Fibroblast of villous mesenchyme (primary cell): ENCODE measurements at places on chromosomes 1 and 21. TPM values are rescaled to one million over a fixed set of nuclear protein-coding genes. Genes with fewer than 3 reads are reported as not detected.
A peak's percentile ranks its signal among the peaks of the same experiment; 100 is the strongest.

DNA sequence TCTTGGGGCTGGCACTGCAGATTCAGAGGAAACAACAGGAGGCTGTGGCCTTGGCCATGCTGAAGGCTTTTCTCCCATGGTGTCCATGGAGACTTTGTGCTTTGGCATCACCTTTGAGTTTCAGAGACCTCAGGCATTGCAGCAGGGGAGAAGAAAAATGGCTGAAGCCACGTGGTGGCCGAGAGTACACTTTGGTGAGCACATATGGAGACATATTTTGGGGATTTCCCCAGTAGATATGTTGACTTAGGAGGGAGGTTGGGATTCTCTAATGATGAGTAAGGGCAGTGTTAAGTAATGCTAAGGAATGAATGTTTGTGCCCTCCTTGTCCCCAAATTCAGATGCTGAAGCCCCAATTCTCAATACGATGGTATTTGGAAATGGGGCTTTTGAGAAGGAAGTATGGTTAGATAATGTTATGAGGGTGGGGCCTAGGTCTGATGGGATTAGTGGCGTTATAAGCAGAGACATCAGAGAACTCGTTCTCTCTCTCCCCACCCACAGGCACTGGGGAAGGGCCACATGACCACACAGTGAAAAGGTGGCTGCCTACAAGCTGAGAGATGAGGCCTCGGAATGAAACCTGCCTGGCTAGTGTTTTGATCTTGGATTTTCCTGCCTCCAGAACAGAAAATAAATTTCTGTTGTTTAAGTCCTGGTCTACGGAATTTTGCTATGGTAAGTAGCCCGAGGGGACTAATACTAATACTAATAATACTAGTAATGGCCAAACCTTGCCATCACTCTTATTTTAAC lies 98.6 kb downstream of the TBX19 start:
- DNase-seq: no peak

OPTC gene
- total RNA-seq: not detected in 2 replicates

DNA sequence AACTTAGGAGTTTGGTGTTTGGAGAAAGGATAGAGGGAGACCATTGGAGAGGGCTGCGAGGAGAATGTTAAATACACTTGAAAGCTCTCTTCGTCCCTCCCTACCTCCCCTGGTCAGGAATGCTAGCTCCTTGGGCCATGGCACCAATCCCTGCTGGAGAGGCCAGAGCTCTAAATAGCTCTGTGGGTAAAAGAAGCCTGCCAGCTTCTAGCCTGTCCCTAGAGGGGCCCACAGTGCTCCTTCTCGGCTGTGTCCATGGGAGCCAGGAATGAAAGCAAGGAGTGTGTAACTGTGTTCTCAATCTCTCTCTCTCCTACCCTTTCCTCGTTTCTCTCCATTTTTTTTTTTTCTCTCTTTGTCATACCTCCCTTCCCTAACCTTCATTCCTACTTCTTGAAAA lies at the start of gene CCDC190:
CCDC190 (minus strand) TSS at position 75 of the 400 bp plus-strand sequence. CDS start 1,529 bp downstream, outside the sequence.
- no peak for DNase-seq

- DNase-seq: peak; percentile 91
These were observed 4.6 kb downstream of the ZNF281 start for GRCh38 chr1:200405264-200405663.

DMBX1 gene
- total RNA-seq: not detected in 2 replicates

- DNase-seq: no peak
These were observed 252.1 kb downstream of the MATN1 start for GRCh38 chr1:30471307-30471706.

DNA sequence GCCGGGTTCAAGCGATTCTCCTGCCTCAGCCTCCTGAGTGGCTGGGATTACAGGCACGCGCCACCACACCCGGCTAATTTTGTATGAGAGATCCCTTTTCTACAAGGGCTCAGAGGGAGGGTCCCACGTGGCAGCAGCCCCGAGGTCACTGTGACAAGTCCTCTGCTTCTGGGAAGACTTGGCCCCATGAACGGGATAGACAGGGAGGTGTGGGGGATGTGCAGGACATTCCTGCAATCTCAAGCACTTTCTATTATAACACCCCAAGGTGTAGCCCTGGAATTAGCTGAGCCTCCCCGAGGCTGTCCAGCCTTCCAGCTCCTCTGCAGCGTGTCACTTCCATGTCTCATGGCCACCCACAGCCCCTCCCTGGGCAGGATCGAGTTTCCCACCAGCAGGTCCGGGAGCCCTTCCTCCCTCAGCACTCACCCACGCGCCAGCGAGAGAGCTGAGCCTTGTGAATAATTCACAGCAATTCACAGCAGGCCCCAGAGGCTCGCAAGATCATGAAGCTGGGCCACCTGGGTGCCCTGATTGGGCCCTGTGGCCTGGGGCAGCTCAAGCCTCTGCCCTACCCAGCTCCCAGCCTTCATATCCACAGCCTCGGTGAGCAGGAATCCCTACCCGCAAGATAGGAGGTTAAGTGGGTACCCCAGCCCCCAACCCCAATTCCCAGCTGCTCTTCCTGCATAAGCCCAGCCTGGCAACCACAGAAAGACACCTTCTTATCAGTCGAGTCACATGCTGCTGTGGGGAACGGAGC lies 22.8 kb upstream of the RNU1-4 start:
- no peak for DNase-seq

SORT1 gene
- total RNA-seq: 38.4 and 41.9 TPM in 2 replicates

DNA sequence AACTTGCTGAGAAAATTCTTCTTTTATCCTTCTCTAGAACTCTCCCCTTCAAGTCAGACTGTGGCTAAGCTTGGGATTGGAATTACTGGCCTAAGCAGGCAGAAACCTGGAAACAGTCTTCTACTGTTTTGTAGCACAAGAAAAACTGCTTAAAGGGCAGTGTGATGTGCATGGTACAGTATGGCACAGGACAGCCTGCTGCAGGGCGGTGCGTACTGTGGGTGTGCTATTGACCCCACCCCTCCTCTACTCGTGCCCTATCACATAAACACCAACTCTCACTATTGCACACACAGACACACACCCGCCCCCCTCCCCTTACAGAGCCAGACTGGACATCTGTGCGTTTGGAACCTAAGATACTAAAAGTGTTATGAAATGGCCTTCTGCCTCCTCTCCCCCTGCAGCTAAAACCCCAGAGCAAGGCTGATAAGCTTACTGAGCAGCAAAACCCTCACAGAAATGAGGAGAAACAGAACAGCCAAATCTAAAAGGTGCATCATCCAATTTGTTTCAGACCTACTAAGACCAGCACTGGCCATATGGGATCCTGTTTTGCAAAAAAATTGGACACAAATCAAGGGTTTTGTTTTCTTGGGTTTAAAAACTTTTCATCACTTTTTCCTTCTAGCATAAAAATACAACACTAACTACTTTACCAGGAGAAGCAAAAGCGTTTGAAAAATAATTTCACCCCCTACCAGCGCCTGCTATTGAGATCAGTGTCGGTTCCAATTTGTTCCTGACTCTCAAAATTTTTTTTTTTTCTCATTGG lies 355.8 kb upstream of the LYPLAL1 start:
- DNase-seq: peak; percentile 37

UBE2U gene
- total RNA-seq: not detected in 2 replicates

- DNase-seq: no peak
These were observed 381.7 kb upstream of the VAMP3 start for GRCh38 chr1:7389201-7389905.

- DNase-seq: peak; percentile 5
These were observed 34.2 kb upstream of the GNPAT start for GRCh38 chr1:231206856-231207255.

AUNIP gene
- 2.9 and 3.5 TPM in 2 replicates for total RNA-seq

GRCh38 chr1:11145741-11146140 lies 43.4 kb upstream of the ANGPTL7 start:
- no peak for DNase-seq

DNA sequence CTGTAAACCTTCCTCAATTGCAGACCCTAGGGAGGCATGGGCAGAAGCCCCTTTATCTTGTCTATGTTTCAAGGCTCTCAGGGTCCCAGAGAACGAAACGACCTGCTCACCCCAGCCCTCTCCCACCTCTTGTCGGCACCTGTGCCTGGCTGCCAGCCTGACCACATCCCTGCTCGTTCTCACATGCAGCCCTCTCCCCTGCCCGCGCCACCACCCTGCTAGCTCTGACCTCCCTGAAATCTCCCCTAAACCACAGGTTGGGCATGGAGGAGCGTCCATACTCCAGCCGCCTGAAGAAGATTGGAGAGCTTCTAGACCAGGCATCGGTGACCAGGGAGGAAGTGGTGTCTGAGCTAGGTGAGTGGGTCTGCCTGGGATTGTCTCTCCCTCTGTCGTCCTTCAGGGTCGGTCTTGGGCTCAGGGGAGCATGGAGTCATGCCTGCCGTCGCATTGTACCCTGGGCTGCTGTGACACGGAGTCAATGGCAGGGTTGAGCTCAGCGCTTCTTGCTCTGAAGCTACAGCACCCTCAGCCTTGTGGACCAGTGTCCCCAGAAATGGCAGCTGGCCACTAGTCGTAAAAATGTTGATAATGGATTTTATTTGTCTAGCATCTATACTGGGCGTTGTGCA lies 3.6 kb downstream of the ADPRS start:
- no peak for DNase-seq

C1orf56 gene
- total RNA-seq: 2.6 and 3.0 TPM in 2 replicates

GRCh38 chr1:27147842-27148518 lies 6.9 kb downstream of the SLC9A1 start:
- no peak for DNase-seq

BOLA1 gene
- total RNA-seq: 6.5 and 9.0 TPM in 2 replicates

ZNF697 gene
- 13.2 and 14.2 TPM in 2 replicates for total RNA-seq

DNA sequence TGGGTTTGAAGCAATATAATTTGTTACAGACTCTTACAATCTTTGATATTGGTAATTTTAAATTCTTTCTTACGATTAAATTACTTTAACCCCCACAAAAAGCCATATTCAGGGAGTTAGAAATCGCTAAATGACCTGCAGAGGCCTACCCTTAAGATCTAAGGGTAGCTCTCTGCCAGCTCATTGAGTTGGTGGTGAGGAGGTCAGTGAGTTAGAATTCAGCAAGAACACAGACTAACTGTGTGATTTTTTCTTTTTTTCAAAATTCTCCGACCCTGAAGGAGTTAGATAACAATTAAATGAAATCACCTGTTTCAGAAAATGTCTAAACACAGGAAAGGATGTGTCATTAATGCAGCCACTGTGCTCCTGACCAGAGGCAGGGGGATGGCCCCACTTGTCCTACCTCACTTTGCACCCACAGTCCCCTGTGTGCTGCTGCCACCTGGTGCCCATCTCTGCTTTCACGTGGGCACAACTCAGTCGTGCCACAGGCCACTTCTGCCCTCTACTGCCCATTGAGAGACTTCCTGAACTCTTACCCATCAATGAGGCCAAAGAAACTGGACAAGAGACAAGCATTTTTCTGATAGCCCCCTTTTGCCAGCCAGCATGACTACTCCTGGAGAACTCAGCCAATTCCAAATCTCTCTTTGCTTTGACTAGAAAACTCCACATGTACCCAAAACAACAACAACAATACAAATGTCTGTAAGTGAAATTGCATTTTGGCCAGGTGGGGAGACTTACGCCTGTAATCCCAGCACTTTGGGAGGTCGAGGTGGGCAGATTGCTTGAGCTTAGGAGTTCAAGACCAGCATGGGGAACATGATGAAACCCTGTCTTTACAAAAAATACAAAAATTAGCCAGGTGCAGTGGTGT lies 8.4 kb downstream of the CFAP45 start:
- DNase-seq: peak; percentile 89
